AG08396 (cell line): ENCODE measurements at places on chromosomes 3 and 15.

GRCh38 chr3:118938183-118938961 lies 96.3 kb downstream of the IGSF11 start:
- no peak for DNase-seq

DNA sequence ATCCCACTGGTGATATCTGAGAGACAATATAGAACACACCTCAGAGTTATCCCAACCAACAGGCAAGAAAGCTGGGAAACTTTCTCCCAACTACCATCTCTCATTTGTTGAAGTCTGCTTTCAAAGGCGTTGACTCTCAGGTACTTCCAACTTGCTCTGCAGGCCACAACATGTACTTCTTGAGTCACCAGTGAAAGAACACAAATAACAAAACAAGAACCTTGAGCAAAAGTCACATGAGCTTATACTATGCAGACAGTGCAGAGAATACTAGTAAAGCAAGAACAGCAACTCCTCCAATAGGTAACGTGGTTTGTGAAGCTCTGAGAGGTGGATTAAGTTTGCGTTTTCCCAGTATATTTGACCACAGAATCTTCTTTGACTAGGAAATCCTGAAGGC lies 20.6 kb downstream of the SNTN start:
- DNase-seq: no peak

- DNase-seq: no peak
These were observed 586.0 kb upstream of the TGFBR2 start for GRCh38 chr3:30020380-30020779.

DNA sequence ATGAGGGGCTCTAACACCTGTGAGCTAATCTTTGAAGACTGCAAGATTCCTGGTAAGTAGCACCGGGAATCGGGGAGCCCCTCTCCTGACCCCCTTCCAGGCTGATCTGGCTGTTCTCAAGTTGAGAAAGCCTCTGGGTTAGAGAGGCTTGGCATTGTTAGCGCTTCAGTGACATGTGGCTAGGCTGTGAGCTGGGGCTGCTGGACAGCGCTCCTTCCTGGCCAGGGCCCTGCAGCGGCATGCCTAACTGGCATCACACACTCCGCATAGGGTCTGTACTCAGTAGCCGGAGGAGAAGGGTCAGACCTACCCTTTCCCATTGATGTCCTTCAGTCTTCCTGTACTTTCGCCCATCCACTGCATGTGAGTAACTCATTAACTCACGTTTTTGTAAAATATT lies 7.4 kb downstream of the IVD start:
- DNase-seq: no peak

DNA sequence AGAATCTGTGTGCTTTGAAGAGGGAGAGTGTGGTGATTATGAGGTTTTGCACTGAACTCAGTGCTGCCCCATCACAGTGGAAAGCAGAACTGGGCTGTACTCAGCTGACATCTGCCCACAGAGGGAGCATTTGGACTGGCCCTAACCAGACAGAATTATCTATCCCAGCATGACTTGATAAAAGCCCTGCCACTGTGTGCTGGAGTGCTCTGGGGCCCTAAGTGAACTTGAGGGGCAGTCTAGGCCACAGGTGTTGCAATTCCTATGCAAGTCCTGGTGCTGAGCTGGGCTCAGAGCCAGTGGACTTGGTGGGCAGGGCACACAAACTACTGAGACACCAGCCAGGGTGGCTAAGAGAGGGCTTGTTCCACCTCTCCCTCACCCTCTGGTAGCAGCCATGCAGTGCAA lies 269.2 kb upstream of the CTNNB1 start:
- DNase-seq: no peak

DNA sequence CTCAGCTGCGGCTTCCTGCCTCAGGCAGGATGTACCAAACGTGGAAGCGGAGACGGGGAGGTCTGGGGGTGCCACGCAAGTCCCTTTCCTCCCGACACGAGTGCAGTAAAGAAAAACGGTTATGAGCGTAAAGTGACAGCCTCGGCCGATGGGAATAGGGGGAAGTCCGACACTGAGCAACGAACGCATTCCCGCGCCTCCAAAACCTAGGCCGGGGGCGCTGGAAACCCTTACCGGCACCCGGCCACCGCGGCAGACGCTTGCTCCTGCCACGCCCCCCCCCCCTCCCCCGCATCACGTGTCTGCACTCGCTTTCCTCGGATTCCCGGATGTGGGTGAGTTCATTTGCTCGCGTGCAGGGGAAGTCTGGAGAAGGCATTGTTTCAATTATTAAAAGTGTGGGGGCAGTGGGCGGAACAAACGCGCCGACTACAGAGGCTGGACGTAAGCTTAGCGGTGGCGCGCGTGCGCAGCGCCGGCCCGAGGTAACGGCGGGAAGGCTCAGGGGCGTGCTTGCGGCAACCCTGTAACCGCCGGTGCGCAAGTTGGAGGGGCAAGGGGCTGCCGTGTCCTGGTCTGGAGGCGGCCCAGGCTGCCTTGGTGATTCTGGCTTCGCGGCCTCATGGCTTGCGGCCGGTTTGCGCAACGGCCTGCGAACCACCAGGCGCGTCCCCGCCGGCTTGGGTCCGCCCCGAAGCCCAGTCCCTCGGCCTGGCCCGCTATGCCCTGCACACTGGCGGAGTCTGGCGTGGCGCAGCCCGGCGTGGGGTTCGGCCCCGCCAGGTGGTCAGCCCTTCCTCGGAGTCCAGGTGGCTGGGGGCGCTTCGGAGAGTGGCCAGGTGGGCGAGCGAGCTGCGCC lies at the start of the genes ANAPC13 and CEP63:
Gene ANAPC13 (minus strand): TSS at position 268 of the 859 bp plus-strand sequence. CDS start 3,081 bp downstream, outside the sequence.
Gene CEP63 (plus strand): TSS at position 340 of the 859 bp plus-strand sequence. CDS start 9,264 bp downstream, outside the sequence.
- peak; percentile 94 for DNase-seq

GRCh38 chr3:54121414-54122323 lies 683 bp upstream of the CACNA2D3 start:
- DNase-seq: peak; percentile 25

GRCh38 chr3:149977386-149977785 lies 6.7 kb upstream of the PFN2 start:
- DNase-seq: no peak

DNA sequence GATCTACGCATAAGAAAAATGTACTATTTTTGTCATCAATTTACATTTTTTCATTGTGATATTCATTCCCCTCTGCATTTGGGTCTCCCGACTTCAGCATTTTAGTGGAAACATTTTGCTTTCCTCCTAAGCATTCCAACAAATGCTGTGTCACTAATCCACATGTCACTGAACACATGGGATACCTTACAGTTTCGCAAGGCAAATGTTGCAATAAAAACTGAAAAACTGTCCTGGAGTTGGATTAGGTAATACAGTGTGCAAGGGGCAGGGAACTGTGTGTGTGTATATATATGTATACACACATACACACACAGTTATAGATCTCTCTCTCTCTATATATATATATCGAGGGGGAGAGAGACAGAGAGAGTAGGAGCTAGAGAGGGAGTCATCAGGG lies 632.2 kb downstream of the MAGI1 start:
- DNase-seq: no peak

- DNase-seq: no peak
These were observed 54.6 kb downstream of the PPM1L start for GRCh38 chr3:160810362-160811236.

- DNase-seq: no peak
These were observed 122.6 kb upstream of the SLC6A11 start for GRCh38 chr3:10693457-10693856.

GRCh38 chr3:151002003-151002981 lies 29.8 kb upstream of the CLRN1 start:
- DNase-seq: no peak

GRCh38 chr3:172750368-172751174 lies at the start of gene ECT2:
TSS of gene ECT2 (plus strand) at chr3:172750726. CDS start at chr3:172754531, 3,805 bp downstream.
- DNase-seq: peak; percentile 98

- DNase-seq: no peak
These were observed 206.7 kb upstream of the TBC1D5 start for GRCh38 chr3:17949101-17949500.

DNA sequence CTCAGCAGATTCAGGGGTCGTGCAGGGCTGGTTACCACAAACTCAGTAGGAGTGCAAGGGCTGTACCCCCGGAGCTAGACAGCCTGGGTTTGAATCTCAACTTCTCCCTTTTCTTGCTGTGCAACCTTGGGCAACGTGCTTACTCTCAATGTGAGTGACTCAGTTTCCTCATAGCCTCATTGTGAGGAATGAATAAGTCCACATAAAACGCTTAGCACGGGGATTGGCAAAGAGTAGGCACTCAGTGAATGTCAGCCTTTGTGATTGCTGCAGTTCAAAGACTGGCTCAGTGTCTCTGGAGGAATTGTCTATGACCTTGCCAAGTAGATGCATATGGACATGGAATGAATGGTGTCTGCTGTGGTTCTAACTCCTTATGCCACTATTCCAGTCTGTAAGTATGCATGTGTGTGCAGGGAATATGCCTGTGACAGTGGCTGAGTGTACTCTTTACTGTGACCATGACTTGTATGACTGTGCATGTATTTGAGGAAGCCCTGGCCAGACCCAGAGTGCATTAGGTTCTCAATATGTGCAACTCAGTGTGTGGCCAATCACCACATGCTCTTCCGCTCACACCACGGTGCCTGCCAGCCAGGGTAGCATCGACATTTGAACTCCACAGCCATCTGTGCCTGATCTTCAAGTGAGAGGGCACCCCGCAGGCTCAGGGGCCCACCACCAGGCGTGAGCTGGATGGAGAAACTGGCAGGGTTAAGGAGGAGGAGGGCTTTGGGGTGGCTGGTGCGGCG lies 900 bp upstream of the HYAL3 start:
- no peak for DNase-seq

DNA sequence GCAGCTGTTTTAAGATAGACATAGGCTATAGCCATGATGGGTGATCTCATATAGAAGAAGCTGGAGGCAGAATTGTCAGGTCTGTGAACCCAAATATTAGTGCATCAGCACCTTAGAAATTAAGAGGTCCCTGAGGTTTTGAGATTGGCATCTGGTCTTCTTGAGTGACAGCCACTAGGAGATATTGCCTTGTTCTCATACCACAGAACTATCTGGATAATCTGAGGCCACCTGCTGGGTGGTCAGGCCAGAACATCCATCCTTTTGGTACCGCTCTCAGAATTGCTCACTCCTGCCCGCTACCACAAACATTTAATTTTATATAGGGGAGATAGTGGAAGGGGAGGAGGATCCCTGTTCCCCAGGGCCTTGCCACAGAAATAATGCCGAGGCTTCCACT lies 210.6 kb upstream of the ZPLD1 start:
- peak; percentile 12 for DNase-seq

DNA sequence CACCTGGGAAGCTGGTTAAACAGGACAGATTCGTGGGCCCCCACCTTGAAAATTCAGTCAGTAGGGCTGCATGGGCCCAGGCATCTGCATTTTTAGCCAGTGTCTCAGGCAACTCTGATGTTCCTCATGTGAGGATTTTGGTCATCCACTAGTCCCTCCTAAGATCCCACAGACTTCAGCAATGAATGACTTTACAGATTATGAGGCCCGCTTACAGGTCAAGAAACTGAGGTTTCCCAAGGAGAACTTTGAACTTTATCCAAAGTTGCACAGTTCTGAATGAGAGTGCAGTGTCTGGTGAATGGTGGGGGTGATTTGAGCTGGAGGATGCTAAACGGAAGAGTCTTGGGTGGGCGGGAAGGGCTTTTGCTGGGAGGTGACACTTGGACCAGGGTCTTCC lies 27.2 kb downstream of the SLC6A6 start:
- no peak for DNase-seq

DNA sequence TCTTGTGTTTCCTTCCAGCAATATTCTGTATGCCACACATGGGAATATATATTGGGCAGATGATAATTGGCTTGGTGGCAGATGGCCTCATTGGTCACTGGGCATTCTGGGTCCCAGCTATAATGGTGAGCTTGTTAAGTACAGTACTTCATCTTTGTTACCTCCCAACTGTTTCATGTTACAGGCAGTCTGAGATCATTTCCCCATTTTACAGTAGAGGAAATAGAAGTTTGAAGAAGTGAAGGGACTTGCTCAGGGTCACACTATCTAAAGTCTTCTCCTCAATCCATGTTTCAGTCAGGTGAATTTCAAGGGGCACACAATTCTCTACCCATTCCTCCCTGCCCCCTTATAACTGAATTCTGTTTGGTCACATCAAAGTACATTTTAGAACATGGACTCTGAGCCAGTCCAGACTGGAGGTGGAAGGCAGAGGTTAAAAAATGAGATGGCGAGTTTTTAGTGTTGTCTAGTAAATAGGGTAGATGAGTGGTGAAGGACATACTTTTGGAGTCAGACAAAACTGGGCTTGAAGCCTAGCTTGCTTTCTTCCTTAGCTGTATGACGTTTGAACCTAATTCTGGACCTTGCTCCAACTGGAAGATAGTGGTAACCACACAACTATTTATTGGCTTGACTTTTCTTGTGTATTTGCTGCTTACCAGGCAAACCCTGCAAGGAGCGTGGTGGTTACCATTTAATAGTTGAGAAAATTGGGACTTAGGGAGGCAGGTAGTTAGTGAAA lies 2.5 kb downstream of the EEFSEC start:
- DNase-seq: no peak

DNA sequence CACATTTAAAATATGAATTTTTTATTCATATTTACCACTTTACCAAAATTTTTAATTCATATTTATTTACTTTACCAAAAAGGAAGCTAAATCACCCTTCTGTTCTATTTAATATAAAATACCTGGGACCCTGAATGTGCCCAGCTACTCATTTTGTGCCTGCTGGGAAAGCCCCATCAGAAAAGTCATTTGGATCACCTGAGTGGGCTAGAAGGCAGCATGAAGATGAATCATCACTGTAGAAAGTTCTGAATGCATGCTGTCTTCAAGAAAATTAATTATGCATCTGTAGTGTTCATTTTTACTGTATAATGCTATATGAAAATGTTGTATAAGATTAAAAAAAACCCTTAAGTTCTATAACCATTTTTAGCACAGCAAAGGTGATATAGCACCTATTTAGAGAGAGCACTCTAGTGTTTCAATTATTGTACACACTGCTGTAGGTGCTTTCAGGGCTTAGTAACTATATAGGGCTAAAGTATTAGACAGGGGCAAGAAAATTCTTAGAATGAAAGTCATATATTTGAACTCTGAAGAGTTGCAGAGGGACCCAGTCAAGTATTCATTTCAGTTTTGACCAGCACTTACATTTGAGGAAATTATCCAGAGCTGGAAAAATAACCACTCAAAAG lies 175.1 kb downstream of the NFKBIZ start:
- DNase-seq: no peak

DNA sequence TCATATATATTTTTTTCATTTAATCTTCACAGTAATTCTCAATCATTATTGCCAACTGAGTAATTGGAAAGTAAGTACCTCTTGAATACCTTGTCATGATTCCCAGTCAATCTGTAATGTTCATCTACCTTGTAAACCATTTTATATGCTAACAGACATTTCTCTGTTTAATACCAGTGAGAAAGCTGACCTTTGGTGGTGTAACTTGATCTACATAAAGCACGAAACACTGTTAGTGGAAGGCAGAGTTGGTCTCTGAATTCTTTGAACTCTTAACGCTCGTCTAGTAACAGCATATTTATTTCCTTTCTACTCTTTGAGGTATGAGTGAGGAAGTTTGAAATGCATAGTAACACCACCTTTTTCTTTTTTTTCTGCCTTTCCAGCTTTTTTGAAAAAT lies 59.5 kb downstream of the SLC25A26 start:
- DNase-seq: no peak

DNA sequence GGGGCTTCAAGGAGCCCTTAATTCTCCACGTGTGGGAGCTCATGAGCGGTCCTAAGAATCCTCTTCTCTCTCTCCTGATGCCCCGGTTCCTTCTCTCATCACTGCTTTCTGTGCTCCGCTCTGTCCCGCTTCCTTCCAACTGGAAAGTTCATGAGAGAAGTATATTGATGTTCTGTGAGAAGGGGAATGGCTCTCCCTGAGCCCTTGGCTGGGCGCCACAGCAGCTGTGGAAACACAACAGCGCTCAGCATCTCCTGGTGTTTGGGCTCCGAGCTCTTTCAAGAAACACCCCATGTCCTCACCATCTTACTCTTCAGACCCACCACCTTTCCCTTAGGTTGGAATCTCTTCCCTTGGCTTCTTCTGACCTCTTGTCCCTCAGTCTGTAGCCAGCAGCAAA lies 161.7 kb downstream of the VGLL4 start:
- DNase-seq: peak; percentile 24
